ENCODE measurements at places on chromosomes 6 and 20. TPM values are rescaled to one million over a fixed set of nuclear protein-coding genes. Genes with fewer than 3 reads are reported as not detected.

Gene CHRNA4
- 0.38 TPM for total RNA-seq

Gene FOXA2
- 19.2 TPM for total RNA-seq

Gene SAMD10
- total RNA-seq: 0.05 TPM

Gene ERVFRD-1
- not detected for total RNA-seq

Gene PTPRA
- 40.6 TPM for total RNA-seq

Gene BPIFB4
- not detected for total RNA-seq

Gene SALL4
- total RNA-seq: 1.4 TPM

Gene VGLL2
- not detected for total RNA-seq

Measured in A549 treated with AZD2906 at 1 μM for 4 hours (cell line).